ENCODE measurements at places on chromosomes 6 and 20. TPM values are rescaled to one million over a fixed set of nuclear protein-coding genes. Genes with fewer than 3 reads are reported as not detected.
A peak's percentile ranks its signal among the peaks of the same experiment; 100 is the strongest.

- no peak for DNase-seq
Measured at GRCh38 chr6:4705809-4706208, 70.4 kb upstream of the CDYL start.

DNA sequence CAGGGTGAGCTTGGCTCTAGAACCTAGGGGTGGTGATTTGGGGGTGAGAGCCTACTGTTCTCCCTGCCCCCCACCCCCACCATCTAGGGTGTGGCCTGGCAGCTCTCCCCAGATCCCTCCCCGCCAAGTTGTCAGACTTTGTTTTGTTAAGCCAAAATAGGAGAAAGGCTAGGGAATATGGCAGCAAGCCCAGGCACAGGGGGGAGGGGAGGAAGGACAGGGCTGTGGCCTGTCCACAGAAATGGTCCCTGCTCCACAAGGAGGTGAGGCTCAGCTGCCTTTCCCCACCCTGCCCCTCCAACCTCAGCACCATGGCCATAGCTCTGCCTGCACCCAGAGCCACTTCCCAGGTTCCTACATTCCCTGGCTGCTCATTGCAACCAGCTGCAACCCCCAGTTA, 17.2 kb downstream of the SCUBE3 start:
- peak; percentile 79 for DNase-seq

GRCh38 chr20:49647550-49647949, 66.1 kb downstream of the B4GALT5 start:
- DNase-seq: no peak

- DNase-seq: peak; percentile 12
Measured at GRCh38 chr20:2693286-2694007, 867 bp downstream of the EBF4 start.

GRCh38 chr20:6055161-6055783, 1.4 kb upstream of the LRRN4 start:
- no peak for DNase-seq

DNA sequence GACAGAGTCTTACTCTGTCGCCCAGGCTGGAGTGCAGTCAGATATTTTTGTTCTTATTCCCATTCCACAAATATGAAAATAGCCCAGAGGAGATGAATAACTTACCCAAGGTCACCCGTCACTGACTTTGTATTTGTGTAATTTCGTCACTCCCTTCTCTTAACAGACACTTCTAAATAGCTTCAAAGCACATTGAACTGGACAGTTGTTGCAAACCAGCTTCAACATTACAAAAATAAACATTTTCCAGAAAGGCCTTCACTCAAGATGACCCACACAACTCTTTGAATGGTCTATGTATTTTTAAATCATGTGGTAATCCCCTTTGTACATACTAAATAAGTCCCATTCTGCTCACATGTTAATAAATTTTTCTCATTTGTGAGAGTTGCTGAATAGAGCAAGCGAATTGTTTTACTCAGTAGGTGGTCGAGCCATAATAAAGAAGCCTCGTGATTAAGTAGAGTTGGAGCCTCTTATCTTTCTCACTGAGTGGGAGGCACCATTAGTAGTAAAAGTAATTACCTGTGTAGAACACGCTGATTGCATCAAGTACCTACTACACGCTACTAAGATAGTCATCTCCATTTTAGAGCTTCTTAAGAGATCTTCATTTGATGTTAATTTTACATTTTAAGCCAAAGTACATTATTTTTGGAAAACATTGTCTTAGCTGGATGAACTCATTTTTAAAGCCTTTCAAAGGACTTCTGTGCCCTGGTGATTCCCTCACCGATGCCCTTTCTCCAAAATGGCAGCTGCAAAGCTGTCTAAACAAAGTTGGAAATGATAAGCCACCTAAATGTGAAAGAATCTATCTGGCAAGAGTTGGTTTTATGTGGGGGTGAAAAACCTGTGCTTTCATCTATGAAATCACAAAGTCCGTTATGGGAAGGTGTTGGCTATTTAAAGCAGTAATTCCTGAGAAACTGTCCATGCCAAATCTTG, 110.0 kb downstream of the TSHZ2 start:
- no peak for DNase-seq

DNA sequence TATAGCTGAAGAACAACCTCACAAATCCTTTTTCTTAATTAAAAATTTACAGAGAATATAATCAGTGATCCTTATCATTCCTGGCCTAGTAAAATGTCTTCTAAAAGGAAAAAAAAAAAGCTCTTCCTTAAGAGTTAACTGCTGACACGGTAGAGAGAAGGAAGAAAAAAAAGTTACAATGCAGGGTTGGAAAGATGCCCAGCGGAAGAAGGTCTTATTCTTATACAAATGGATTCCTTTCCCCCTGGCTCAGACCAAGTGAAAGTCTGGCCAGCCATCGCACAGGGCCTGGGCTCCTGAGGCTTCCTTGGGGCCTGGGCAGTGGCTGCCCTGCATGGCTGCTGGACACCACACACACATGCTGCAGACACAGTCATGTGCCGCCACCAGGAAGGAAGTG, 688.6 kb downstream of the TENT5A start:
- DNase-seq: no peak

DNA sequence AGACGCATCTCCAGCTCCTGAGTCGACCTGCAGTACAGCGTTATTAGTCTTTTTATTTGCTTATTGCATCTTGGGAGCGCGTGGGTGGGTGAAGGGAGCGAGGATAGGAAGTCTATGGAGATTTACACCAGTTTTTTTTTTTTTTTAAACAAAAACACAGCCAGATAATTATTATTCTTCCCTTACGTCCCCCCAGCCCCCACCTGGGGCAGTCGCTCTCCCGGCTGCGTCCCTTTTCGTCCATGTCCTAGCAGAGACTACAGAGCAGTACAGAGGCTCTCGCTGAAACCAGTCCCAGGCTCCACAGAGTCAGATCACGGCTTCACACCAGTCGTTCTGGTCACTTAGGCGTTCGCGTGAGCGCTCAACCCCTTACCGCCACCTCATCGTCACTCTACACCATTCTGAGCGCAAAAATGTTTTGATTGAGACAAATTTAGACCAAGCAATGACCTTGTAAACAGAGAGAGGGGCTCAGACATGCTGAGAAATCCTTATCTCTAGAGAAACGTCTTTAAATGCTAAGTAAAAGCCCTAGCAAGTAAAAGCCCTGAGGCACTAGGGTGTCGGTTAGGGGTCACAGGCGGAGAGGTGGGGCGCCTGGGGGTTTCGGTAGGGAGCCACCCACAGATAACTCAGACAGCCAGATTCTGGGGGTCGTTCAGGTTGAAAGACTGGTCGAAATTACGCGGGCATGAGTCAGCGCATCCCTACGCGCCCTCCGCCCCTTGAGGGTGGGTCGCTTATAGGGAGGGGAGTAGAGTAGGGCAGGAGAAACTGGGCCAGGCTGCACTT, 975 bp upstream of the PPT2 start:
- DNase-seq: peak; percentile 42

DNA sequence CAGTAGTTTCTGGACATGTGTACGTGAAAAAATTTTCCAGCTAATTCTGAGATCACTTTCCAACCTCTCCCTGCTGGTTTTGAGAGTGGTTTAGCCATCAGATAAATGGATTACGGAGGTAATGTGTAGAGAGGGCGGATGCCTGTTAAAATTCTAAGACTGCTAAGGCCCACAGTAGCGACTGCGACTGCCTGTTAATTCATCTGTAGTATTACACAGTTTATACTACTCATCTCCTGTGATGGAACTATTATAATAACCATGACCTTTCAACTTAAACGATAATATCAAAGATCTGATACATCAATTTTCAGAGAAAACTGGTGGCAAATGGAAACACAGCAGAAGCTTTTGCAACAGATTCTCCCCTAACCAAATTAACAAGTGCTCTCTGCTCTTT, 102.3 kb downstream of the IRF4 start:
- DNase-seq: no peak

DNA sequence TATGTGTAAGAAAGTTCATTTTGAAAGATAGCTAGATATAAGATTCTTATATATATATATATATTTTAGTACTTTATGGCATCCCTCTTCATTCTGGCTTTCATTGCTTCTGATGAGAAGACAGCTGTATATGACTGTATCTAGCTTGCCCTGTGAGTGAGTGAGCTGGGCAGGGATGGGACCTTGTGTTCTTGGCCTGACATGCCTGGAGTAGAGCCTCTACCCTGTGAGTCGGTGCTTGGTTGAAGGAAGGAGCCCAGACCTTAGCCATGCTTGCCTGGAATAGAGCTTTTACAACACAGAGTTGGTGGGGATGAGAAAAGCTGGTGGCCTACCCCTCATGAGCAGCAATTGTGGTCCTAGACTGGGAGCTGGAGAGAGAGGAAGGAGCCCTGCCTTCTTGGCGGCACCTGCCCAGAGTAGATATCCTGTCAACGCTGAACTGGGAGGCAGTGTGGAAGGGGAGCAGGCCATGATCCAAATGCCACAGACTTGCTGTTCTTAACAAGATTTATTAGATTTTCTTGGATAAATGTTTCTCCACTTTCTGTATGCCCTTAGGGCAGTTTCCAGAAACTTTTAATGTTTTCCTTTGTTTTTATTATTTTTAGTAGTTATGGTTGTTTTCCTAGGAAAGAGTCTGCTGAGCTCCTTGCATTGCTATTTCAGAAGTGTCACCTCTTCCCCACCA, 31.6 kb downstream of the FIG4 start:
- no peak for DNase-seq

GRCh38 chr20:57838670-57839151, 128.9 kb upstream of the PMEPA1 start:
- no peak for DNase-seq

DNA sequence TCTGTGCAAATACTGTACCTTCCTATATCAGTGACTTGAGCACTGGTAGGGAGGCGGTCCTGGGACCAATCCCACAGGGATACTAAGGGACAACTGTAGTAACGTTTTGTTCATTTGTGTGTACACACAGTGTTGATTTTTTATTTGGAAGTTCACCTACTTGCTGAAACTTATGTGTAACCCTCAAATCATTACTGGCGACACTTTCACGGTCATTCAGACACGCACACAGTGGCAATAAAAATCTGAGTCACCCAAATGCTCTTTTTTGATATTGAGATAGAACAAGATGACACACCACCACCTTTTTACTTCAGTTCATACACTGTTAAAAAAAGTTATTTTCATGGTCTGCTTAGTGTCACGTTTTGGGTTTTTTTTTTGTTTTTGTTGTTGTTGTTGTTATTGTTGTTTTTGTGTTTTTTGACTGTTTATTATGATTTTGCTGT, 79.8 kb downstream of the QKI start:
- no peak for DNase-seq

DNA sequence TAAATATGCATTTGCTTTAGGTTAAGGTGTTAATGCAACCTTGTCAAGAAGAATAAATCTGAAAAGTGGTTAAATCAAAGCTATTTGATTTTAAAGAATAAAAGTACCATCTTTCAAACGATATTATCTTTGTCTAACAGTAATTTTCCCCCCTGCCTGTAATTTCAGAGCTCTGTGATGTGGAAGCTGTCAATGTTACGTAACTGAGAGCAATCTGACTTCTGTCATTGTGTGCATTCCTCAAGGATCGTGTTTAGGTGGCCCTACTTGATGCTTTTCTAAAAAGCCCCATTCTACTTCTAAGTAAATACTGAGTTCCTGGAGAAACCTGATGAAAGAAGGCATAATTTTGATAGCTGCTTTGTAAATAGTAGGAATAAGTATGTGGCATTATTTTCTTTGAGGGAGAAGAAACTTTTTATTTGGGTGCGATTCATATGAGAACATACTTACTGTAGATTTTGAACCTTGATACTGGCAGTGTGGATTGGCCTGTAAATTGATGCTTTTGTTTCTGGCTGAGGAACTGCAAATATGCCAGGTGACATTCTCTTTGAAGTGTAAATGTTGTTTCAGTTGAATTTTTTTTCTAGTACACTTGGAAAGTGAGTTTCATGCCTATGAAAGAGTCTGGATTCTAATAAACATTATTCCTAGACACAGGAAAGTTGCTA, 529.6 kb upstream of the FLRT3 start:
- no peak for DNase-seq

DNA sequence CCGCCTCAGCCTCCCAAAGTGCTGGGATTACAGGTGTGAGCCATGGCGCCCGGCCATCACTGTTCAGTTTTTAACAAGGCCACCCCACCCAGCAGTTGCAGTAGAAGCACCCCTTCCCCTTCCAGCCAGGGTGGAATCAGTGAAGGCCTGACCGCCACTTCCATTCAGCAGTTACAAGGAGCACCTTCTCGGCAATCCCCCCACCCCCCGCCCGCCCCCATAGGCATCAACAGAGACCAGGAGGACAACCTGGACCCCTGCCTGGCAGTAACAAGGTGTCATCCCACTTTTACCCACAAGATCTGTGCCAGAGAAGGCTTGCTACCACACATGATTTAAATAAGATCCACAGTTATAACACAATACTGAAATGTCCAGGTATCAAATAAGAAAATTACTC, 23.1 kb downstream of the NCR2 start:
- DNase-seq: no peak

DNA sequence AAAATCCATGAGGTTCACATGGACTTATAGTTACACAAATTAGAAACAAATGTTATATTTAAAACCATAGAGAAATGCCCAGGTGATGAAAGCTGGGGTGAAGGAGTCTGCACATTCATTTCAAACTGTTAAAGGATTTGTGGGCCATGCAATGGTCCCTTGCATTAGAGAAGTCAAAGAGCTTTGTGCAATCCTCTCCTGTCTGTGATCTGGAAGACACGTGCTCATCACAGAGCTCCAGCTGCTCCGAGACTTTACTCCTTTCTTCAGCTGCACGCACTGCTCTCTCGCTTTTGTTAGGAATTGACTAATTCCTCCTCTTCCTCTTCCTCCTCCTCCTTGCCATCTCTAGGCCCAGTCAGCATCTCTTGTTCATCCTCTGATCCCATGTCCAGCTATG, 4.1 kb upstream of the AIF1 start:
- DNase-seq: no peak

- DNase-seq: no peak
Measured at GRCh38 chr20:10236540-10237533, 18.2 kb downstream of the SNAP25 start.

- DNase-seq: no peak
Measured at GRCh38 chr6:14862845-14863244, 383.0 kb upstream of the JARID2 start.

GRCh38 chr6:117591405-117591804, 10.9 kb downstream of the GOPC start:
- no peak for DNase-seq

- no peak for DNase-seq
Measured at GRCh38 chr6:148069256-148069655, 273.4 kb upstream of the SASH1 start.

DNA sequence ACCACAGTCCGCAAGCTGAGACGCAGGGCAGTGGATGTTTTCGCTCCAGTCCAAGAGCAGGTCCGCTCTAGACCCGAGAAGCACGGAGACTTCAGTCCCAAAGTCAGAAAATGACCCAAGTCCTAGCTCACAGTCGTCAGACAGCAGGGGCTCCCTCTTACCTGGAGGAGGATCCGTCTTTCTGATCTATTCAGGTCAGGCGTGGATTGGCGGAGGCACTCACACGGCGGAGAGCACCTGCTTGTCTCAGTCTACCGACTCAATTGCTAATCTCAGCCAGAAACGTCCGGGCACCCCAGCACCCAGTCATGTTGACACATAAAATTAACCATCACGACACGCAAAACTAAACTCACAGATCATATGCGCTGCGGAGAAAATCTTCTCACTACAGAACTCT, 285.3 kb upstream of the CDH4 start:
- DNase-seq: no peak

GRCh38 chr6:157261606-157262005, 61.7 kb downstream of the TMEM242 start:
- no peak for DNase-seq

Gene EPHA7
- 2.8 TPM for total RNA-seq

Gene KIAA0408
- total RNA-seq: 0.69 TPM

Gene PLCB4
- 29.2 TPM for total RNA-seq

Gene ETV7
- total RNA-seq: 5.9 TPM

Gene TRIM31
- not detected for total RNA-seq

Gene GHRH
- total RNA-seq: not detected

Gene POLR1H
- total RNA-seq: 14.9 TPM

Gene BPIFA1
- not detected for total RNA-seq

Gene CDSN
- total RNA-seq: not detected

Gene FNDC1
- 0.44 TPM for total RNA-seq
